ENCODE measurements at places on chromosomes 16 and 17. TPM values are rescaled to one million over a fixed set of nuclear protein-coding genes. Genes with fewer than 3 reads are reported as not detected.

DNA sequence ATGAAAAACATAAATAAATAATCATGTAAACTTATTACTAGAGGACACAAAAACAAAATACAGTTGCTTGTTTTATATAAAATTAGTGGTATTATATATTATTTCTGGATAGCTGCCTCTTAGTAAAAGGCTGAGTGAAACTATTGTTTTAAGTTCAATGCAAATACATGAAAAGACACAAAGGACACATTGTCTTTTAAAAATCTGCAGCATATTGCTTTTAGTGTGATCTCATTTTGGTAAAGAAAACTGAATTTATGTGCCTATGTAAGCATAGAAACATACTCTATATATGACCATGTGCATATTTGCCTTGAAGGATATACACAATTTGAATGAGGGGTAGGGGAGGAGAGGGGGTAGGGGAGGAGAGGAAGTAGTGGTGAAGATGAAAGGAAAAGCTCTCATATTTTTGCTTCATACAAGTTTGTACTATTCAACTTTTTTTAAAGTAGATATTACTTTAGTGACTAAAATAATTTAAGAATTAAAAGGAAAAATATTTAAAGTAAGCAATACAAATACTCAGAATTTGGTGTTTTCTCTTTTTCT is 5.8 kb downstream of the ABCA10 start:
- no peak for DNase-seq

Gene CD300LB
- total RNA-seq = not detected

DNA sequence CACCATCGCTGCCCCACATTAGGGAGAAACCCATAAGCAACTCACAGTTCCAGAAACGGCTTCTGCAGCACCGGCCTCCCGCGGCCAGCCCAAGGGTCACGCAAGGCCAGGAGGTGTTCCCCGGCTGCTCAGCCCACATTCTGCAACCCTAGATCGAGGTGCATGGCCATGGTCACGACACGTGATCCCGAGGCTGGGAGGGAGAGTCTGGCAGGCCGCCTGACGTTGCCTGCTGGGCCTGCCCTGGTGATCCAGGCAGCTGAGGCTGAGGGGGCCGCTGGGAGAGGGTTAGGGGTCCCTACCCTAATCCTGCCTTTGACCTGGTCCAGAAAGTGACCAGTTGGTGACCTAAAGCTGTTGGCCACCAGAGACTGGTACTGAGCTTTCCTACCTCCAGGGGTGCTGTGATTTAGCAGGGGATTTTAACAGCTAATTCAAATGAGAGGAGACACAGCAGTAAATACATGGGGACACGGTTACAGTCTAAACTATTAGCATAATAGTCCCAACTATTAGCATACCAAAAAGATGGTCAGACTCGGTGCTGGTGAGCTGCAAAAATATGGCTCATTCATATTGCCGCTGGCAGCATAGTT is 97.4 kb upstream of the CIBAR2 start:
- DNase-seq = no peak

- DNase-seq = no peak
These were observed 185.4 kb downstream of the ABCC12 start for GRCh38 chr16:47970291-47970931.

Gene KRTAP3-1
- not detected for total RNA-seq

GRCh38 chr17:60887614-60888028 is 210.0 kb downstream of the BCAS3 start:
- no peak for DNase-seq

Gene TMEM235
- total RNA-seq = not detected

Gene GPR179
- total RNA-seq = 0.07 TPM

GRCh38 chr17:34673995-34674890 is 94.9 kb downstream of the TMEM132E start:
- no peak for DNase-seq

- DNase-seq = no peak
These were observed 18.3 kb downstream of the COQ7 start for GRCh38 chr16:19085679-19086200.

DNA sequence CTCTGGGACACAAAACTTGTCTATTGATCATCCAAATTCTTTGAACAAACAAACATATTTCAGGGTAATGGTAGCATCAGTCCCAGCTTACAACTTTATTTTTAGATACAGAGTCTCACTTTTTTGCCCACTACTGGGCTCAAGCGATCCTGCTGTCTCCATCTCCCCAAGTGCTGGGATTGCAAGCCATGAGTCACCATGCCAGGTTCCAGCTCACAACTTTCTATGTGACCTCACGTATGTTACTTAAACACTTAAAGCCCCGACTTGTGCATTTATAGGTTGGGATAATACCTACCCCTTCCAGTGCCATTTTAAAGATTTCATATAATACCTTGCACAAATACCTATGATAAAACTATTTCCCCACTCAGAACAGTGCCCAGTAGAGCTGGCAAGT is 42.0 kb upstream of the KSR1 start:
- no peak for DNase-seq

Gene ZNF629
- 0.49 TPM for total RNA-seq

- DNase-seq = peak; percentile 2
These were observed 426.7 kb upstream of the MAF start for GRCh38 chr16:80027007-80027965.

GRCh38 chr16:56898847-56899246 is 33.1 kb upstream of the HERPUD1 start:
- no peak for DNase-seq

DNA sequence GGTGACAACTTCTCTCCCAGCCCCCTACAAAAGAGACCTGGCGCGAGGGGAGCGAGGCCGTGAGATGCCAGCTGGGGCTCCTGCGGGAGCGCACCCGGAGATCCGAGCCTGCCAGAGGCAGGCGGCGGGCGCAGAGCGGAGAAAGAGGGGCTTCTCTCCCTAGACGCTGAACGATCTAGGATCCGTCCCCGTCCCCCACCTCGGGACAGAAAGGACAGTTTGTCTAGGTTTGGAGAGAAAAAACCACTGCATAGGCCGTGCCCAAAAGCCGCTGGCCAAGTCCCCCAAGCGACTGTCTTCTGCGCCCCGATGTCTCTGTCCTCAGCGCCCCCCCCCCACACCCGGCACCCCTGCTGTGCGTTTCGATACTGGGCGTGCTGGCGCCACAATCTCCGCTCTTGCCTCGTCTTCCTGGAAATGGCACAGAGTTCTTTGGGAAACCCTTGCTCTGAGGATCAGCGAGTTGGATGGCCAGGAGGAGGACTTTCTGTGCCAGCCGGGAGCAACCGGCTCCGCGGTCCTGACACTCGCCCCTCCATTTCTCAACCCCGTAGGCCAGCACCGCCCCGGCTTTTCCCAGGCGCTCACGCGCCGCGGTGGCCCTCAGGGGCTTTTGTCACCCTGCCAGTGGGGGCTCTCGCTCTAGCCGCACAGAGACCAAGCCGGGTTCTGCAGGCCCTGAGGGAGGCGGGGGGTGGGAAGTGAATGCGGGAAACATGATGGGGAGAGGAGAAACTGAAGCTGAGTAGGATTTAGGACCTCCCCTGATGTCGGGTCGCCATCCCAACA is 1.0 kb downstream of the SSTR2 start:
- DNase-seq = no peak

- DNase-seq = no peak
These were observed 1.1 kb downstream of the MT1M start for GRCh38 chr16:56633535-56633934.

GRCh38 chr17:59838052-59838916 is 54.5 kb downstream of the TUBD1 start:
- DNase-seq = peak; percentile 49

GRCh38 chr17:83150369-83151055 is 71.1 kb downstream of the METRNL start:
- no peak for DNase-seq

- DNase-seq = no peak
These were observed 7.0 kb upstream of the UBE2Z start for GRCh38 chr17:48901241-48901640.

DNA sequence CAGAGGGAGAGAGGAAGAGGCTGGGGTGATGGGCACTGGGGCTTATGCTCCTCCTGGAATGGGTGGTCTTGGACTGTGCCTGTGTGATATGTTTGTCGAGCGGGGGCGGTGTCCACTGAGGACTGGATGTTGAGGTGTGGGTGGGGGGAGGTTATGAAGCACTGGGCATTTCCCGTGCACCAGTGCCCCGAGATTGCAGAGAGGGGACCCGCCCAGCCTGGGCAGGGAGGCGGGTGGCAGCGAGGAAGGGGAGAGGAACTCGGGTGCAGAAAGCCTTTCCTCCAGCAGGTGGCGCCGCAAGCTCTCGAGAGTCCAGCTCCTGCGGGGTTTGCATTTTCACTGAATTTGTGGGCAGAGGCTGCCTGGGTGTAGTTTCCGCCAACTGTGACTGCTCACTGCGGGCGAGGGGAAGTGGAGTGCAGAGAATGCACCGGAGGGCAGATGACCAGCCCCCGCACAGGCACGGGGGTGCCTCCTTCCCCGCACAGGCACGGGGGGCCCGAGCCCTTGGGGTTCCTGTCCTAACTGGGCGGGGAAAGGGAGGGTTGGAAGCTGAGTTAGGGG is 190.6 kb downstream of the SEC14L1 start:
- DNase-seq = peak; percentile 86

- DNase-seq = no peak
These were observed 11.5 kb upstream of the IGF2BP1 start for GRCh38 chr17:48985436-48986245.

DNA sequence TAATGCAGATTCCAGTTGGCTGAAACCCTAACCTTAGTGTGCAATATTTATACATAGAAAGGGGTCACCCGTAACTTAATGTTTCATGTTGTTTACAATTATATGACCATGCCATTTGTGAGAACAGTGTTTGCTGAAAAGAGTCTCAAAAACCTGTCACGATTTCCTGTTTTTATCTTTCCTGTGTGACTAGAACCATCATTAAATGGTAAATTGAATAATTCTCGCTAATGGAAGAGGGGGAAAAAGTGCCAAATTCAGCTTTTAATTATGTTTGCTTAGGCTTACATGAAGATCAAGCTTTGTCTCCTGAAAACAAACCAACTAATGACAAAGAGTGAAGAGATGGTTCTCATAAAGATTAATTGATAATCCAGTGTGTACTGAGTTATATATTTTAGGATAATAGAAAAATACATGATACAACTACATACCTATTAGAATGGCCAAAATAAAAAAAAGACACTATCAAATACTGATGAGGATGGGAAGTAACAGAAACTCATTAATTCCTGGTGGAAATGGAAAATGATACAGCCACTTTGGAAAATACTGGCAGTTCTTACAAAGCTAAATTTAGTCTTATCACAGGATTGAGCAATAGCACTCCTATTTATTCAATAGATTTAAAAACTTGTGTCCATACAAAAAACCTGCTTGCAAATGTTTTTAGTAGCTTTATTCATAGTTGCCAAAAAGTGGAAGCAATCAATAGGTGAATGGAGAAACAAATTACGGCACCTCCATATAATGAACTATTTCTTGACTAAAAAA is 141.7 kb downstream of the CDK5R1 start:
- no peak for DNase-seq

DNA sequence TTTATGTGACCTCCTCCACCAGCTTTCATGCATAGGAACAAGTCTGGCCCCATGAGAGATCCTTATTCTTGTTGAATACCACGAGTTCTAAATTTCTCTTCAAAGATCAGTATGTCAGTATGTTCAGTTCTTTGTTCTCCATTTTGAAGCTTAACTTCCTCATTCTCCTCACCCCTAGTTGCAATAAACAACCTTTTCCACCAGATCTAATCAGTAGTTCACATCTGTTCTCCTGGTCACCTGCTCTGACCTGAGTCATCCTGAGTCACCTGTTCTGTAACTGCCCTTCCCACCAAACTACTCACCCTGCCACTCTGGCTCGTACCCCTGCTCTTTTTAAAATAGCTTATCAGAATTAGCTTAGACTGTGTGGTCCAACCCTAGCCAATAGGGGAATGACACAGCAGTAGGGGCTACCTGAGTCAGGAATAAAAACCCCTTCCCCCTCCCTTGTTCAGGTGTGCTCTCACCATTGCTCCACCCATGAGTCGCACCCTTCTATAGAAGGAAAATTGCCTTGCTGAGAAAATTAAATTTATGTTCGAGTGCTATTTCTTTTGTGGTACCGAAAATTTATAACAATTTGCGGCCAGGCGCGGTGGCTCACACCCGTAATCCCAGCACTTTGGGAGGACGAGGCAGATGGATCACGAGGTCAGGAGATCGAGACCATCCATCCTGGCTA is 94.6 kb downstream of the EMP2 start:
- no peak for DNase-seq

DNA sequence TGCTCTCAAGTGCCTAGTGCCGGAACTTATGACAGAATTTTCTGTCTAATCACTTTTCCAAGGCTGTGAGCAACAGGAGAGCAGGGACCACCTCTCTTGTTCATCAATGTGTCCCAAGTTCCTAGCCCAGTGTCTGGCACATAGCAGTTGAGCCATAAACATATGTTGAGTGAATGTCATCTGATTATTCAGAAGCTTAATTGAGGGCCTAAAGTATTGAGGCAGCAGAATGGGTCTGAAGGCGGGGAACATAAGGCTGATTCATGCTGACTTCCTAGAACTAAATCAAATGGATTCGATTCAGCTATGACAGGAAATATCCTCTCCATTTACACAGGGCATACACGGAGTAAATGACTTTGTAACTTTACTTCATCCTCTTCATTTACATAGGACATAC is 438.0 kb upstream of the ZFHX3 start:
- no peak for DNase-seq

Gene IL34
- total RNA-seq = not detected

- DNase-seq = peak; percentile 55
These were observed 53.5 kb downstream of the SREBF1 start for GRCh38 chr17:17783116-17783824.

- DNase-seq = no peak
These were observed 26.5 kb upstream of the ITGAX start for GRCh38 chr16:31328322-31329052.

GRCh38 chr17:41008811-41009210 is at the start of gene KRTAP3-1:
Gene KRTAP3-1 (minus strand): TSS chr17:41009128. CDS start chr17:41009074, 54 bp downstream.
- no peak for DNase-seq

DNA sequence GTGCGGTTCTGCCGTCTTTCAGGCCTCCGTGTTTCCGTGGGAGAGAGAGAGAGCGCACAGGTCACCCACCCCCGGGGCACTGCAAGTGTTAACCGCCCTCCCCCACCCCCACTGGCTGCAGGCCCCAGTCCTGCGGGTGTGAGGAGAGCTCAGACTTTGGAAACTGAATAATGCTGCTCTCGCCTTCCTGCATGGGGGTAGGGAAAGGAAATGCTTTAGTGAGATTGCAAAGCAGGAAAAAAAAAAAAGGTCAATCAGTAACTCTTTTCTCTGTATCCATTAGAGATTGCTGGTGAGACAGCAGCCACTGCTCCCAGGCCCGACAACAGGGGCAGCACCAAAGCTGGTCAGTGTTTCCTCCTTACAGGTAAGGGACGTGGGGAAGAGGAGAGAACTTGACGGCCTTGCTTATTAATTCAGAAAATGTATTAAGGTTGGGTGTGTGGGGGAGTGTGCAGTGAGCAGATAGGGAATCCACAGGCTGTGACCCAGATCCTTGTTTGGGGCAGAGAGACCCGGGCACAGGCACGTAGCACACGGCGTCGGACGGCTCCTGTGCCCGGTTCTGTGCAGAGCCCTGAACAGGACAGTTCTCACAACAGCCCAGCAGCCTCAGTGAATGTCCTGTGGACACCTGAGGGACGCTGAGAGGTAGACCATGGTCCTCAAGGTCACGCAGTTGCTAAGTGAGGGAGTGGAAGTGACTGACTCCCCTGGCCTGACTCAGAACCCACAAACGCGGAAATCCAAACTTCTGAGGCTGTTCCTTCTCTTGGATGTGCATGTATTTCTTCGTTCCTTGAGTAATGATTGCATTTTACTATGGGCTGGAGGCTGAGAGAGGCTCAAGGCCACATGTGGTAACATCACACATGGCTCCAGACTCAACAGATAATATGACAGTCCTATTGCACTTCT is 156.5 kb downstream of the FOXL1 start:
- DNase-seq = no peak

Gene BCAR1
- 0.44 TPM for total RNA-seq

GRCh38 chr17:77476498-77476897 is 335.7 kb downstream of the SEC14L1 start:
- no peak for DNase-seq
